Stimulated activated CD4-positive, alpha-beta T cell treated with anti-CD3 and anti-CD28 coated beads, Interleukin-4, amount 100 ng/mL, for 1 hour (primary cell): ENCODE measurements at places on chromosomes 3 and 15.

DNA sequence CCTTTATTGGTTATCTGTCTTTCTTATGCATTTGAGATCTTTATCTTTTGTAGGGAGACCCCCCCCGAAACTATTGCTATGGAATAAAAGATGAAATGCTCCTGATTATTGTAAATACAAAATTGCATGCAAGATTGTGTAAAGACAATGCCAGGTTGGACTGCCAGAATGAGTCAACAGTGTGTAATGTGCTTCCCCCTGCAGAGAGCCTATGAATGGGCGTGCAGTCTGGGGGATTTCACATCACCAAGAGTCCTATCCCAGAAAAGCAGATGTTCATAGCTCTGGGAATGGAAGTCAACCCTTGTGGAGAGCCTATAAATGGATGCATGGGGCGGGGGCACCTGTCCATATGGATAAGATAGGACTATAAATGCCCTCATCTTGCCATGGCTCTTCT lies 584.3 kb downstream of the NSUN3 start:
- no peak for DNase-seq

DNA sequence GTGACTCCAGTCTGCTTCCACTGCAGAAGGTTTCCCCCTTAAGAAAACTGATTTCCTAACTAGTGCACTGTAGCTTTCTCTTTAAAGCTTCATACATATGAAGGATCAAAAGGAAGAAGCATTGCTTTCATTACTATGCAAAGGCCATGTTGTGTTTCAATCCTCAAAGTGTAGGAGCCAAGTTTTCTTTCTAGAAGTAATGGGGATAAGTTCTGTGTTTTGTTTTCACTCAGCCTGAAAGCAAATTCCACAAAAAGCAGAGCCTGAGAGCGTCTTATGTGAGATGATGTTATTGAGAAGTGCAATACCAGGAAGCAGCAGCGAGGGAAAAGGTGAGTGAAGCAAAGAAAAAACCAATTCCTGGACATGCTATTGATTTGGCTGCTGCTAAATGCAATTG lies 99.7 kb downstream of the GMNC start:
- DNase-seq = no peak

- no peak for DNase-seq
Measured at GRCh38 chr3:149609595-149609994, 48.2 kb downstream of the WWTR1 start.

GRCh38 chr3:81908561-81908960 lies 147.1 kb upstream of the GBE1 start:
- DNase-seq = no peak

DNA sequence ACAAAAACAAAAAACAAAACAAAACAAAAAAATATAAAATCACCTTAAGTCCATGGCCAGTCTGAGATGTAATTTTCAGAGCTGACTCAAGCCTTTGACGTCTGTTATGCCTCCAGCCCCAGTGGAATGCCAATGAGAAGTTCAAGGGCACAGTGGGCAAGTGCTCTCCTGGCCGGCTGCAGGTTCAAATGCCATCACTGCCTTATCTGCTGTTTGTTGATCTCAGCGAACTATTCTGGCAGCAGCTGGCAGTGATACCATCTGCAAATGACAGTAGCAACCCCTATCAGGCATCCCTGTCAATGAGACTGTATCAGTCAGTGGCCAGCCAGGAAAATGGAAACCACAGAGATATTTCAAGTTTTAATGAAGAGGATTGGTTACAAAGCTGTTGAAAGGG lies 10.8 kb upstream of the PDE8A start:
- no peak for DNase-seq

GRCh38 chr3:59185591-59186369 lies 136.0 kb upstream of the CFAP20DC start:
- DNase-seq = no peak

DNA sequence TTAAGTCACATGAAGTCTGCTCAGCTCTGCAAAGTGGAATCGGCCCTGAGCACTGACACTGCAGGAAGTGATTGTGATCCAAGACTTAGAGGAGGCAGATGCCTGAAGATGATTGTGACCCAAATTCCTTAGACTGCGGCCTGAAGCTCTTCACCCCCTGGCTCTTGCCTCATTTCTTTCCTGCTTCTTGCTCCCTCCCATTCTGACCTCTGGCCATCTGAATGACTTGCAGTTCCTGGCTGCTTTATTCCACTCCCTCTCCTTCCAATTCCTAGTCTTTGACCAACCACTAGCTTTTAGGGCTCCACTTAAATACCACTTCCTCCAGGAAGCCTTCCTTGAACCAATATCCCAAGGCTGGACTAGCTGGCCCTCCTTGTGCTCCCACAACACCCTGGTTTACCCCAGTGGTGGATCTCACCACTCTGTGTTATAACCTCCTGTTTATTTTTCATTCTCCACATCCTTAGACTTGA lies 9.9 kb upstream of the EPB42 start:
- no peak for DNase-seq

DNA sequence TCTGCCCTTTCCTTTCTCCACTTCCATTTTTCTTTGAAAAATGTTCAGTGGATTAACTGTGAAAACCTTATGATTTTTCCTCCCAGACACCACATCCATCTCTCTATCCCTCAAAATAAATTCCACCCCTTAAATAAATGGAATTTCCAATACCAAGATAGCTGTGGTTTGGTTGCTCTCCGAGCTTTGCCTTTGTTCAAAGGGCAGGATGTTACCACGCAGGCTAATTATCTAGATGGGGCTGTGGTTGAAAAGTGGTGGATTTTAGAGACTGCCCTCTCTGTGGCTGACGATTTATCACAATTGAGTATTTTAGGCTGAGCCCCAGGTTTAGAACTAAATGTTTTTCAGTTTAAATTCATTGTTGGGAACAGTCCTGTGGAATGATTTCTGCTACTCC lies 36.9 kb upstream of the CMSS1 start:
- DNase-seq = no peak

DNA sequence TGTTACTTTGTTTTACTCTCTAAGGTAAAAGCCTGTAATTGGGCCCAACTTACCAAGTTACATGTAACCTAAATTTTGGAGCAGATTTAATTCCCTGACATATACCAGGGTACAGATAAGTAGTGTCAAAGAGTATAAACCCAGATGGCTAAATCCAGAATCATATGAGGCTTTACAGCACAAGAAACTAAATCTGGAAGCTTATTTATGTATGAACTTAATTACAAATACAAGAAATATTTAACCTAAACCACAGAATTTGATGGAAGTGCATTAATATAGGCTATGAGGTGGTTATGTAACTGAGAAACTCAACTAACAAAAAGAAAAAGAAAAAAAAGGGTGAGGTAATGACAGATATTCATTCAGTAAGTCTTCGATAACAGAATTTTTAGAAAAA lies 930.2 kb upstream of the ALCAM start:
- DNase-seq = no peak

DNA sequence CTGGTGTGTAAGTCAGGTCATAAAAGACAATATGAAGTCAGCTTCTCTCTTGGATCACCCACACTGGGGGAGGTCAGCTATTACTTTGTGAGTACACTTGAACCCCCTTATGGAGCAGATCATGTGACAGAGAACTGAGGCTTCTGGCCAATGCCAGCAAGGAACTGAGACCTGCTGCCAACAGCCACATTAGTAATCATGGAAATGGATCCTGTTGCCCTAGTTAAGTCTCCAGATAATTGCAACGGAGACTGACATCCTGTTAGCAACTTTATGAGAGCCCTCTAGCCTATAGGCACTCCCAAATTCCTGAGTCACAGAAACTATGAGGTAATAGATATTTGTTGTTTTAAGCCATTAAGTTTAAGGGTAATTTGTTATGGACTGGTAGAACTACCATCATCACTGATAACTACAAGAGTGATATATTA lies 110.4 kb upstream of the GMNC start:
- no peak for DNase-seq

DNA sequence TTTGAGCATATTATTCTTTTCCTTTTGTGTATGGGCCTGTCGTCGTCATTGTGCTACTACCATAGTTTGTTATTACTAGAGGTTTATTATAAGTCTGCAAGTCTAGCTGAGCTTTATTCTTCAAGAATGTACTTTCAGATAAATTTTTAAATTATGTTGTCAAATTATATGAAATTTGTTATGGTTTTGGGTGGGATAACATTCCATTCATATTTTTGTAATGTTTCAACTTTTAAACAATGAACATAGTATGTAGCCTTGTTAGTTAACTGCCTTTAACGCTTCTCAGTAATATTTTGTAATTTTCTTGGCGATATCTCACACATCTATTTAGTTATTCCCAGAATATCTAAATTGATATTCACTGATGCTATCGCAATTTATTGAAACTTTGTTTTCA lies 41.6 kb upstream of the GOLGA8B start:
- no peak for DNase-seq

DNA sequence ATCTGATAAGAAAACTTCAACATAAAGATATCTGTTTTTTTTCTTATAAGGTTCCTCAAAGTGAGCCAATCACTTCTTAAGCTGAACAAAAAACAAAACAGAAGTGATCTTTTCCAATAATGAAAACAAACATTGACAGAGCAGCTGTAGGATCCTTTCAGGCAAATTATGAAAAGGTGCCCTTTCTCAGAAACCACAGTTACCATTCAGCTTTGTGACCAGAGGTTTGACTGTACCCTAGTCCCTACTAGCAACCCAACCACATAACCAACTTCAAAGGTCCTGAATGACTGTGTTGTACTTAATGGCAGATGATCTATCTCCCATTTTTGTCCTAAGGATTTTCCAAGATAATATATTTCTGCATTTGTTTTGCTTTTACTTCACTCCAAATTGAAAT lies 39.4 kb upstream of the CCR2 start:
- no peak for DNase-seq

DNA sequence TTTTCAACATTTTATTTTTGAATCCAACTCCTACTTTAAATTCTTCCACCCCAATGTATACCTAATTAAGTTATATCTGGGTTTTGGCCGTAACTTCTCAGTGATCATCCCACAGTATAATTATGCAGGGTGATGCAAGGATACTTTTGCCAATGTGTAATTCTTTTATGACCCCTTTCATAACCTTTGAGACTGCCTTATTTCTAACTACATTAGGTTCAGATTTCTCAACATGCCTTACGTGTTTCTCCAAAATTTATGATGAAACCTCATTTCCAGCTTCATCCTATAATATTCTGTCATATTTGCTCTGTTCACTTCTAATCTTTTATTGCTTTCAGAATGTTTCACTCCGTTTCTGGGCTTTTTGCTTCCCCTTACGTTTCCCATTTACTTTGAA lies 1229.6 kb upstream of the ALCAM start:
- no peak for DNase-seq

GRCh38 chr3:128076483-128077201 lies 24.4 kb downstream of the SEC61A1 start:
- peak; percentile 49 for DNase-seq

DNA sequence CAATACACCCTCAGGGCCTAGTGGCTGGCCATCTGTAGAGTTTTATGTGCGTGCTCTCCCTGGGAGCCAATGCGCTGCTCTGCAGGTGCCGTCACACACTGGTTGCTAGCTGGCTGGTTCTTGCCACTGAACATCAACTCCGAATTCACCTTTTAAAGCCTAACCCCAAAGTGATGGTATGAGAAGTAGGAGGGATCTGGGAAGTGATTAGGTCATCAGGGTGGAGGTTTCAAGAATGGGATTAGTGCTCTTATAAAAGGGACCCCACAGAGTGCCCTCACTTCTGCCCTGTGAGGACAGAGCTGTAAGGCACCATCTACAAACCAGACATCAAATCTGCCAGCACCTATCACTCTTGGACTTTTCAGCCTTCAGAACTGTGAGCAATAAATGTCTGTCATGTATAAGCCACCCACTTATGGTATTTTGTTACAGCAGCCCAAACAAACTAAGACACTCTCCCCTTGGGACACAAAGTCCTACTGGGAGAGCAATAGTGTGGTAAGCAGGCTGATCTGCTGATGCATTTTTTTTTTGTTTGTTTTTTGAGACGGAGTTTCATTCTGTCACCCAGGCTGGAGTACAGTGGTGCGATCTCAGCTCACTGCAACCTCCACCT lies 20.3 kb downstream of the RGMA start:
- no peak for DNase-seq

- DNase-seq = no peak
Measured at GRCh38 chr3:186986816-186987215, 56.5 kb downstream of the ST6GAL1 start.

DNA sequence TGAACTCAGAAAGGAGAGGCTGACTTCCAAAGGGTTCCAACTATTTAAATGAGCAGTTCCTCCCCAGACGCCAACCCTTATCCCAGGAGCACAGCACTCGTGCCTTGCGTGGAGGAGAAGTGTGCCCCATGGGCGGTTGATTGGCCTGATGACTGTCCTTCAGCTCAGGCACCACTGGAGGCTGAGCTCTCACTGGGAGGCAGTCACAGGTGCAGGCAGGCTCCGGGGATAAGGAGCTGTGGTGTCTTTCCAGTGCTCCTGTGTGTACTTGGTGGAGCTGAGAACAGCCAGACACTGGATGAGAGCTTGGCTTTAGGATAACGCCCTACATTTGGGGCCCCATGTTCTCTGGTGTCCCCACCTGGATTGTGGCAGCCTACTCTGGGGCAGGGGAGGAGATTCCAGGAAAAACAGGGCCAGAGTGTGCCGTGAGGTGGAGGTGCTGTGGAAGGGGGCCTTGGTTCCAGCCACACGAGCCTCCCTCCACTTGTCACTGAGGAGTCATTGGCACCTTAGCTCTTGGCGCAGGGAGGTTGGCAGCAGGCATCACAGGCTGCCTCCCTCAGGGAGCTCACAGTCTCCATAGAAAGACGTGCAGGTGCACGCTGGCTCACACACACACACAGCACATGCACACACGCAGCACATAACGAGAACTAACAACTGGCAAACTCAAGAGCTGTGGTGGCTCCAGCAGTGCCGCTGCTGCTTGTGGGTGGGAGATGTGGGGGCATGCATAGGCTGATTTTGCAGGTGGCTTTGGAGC lies 22.7 kb upstream of the EPHB3 start:
- DNase-seq = no peak

DNA sequence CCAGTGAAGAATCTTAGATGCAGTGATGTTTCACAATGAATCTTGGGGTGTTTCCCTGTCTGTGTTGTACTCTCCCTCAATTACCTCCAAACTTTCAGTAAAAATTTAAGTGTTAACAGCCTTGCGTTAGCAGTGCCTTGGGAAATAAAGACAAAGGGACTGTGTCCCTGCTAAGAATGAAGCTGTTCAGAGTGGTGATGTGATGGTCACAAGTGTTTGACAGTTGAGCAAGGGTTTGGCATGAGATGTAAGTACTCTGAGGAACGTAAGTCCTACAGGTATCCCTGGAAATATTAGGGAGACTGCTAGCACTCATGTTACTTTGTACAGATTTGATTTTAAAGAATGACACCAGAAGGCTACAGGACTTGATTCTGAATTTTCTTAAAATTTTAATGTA lies 304.3 kb upstream of the DPH6 start:
- no peak for DNase-seq
